ENCODE measurements at places on chromosomes 12 and 14.

GRCh38 chr12:5796171-5796958 is 148.7 kb downstream of the ANO2 start:
- ATAC-seq: no peak

GRCh38 chr12:7869137-7869536 is 3.6 kb downstream of the SLC2A14 start:
- no peak for ATAC-seq

DNA sequence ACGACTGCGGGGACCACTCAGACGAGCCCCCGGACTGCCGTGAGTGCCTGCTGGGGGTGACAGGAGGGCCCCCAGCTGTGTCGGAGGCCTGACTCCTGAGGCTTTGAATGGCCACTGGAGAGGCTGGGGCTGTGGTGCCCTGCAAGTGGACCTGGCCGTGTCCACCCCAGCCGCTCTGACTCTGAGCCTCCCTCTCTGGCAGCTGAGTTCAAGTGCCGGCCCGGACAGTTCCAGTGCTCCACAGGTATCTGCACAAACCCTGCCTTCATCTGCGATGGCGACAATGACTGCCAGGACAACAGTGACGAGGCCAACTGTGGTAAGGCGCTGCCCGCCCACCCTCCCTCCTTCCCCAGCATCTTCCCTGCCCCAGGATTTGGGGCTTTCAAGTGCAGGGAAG is 16.1 kb upstream of the NXPH4 start:
- ATAC-seq: no peak

GRCh38 chr12:6262211-6262610 is 48.3 kb upstream of the PLEKHG6 start:
- ATAC-seq: no peak

DNA sequence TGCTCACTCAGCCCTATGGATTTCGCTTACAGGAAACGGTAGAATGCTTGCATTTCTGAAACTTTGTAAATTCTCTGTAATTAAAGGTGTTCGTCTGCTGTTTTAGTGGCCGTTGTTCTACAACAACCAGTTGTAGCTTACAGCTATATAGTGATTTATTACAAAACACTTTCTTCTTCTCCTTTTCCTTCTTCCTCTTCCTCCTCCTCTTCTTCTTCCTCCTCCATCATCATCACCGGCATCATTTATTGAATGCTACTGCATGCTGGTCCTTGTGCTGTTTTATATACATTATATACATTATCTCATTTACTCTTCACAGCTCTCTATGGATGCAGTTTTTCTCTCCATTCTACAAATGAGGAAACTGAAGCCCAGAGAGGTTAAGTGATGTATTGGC is 6.4 kb downstream of the ETV6 start:
- no peak for ATAC-seq

DNA sequence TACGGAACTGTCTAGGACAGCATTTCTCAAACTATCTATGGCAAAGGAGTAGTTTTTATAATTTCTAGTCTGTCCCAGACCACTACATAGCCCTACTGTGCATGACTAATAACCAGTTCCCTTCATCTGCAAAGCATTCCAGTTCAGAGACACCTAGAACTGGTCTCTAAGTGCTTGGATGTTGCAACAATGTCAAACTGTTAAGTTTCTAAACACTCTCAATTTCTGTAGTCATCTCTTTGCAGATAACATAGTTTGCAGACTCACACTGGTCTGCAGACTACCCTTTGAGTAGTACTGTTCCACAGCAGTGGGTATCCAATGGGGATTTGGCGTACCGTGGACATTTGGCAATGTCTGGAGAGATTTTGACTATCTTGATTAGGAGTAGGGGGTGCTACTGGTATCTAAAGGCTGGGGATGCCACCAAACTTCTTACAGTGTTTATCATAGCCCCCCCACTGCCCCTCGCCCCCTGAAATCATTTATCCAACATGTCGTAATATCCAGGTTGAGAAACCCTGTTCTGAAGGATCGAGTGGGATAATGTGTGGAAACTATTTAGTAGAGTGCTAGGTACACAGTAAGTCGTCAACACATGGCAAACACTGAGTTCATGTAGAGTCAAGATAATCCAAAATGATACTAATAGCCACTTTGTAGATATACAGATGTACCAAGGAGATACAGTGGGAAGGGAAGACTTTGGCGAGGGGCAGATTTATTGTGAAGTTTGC is 1.7 kb downstream of the C12orf76 start:
- ATAC-seq: no peak

- no peak for ATAC-seq
These were observed 13.0 kb upstream of the DPF3 start for GRCh38 chr14:72906879-72907278.

- ATAC-seq: no peak
These were observed 502 bp downstream of the MPHOSPH9 start for GRCh38 chr12:123232472-123232806.

DNA sequence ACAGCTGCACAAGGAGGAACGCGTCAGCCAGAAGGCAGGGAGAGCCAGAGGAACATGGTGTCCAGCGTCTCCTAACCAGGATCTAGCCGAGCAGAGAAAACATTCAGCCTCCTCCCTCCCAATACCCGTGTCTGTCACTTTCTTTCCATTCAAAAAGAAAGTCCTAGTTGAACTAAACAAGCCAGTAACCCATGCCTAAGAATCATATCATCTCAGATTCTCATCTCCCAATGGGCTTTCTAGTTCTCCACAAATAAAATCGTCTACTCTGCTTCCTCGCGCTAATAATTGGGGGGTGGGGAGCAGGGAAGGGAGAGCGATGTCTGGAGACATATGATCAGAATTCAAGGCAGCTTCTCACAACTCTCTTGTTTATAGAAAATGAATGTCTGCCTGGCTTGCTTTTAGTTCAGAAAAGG is 7.4 kb downstream of the NKX2-1 start:
- no peak for ATAC-seq

- no peak for ATAC-seq
These were observed 31.8 kb downstream of the LTBP2 start for GRCh38 chr14:74580275-74580672.

DNA sequence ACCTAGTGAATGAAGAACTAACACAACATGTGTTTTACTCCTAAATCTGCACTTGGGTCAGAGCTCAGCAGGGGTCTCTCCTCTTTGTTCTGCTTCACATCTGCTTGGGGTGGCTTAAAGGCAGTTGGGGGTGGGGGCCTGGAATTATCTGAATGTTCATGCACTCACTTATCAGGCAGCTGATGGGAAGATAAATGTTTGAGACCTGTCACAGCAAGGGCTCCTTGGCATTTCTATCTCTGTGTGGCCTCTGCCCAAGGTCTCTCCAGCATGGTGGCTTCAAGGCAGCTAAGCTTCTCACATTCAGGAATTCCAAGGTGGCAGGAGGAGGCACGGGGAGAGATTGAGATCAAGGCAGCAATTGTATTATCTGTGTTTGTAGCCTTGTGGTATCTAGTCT is 6.4 kb upstream of the HMGA2 start:
- ATAC-seq: no peak

DNA sequence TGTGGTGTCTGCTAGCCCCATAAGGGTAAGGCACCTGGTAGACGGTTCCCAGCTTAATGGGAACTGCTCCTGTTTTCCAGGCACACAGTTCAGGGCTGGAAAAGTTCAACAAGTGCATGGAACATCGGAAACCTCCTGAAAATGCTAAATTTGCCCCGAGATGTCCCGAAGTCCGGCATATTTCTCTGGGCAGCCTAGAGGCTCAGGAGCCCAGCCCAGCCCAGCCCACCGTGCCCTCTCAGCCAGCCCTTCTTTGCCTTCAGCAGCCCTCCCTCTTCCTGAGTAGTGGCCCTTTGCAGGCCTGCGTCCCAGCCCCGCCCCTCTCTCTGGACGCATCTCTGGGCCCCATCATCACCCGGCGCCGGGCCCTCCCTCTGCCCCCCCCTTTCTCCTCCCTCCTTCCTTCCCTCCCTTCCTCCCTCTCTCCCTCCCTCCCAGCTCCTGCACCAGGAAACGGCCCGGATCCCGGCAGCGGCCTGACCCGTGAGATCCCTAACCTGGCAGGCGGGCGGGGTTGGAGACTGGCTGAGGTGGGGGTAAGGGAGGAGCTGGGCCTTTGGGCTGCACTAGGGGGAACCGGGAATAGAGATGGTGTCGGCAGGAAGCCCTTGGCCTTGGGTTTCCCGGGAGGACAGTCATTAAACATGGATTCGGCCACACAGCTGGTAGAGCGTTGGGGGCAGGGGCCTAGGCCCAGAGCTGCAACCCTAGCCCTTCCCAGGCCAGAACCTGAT is at the start of gene BCL2L2:
BCL2L2 (plus strand) TSS at position 422 of the 734 bp plus-strand sequence. CDS start 935 bp downstream, outside the sequence.
- ATAC-seq: no peak

DNA sequence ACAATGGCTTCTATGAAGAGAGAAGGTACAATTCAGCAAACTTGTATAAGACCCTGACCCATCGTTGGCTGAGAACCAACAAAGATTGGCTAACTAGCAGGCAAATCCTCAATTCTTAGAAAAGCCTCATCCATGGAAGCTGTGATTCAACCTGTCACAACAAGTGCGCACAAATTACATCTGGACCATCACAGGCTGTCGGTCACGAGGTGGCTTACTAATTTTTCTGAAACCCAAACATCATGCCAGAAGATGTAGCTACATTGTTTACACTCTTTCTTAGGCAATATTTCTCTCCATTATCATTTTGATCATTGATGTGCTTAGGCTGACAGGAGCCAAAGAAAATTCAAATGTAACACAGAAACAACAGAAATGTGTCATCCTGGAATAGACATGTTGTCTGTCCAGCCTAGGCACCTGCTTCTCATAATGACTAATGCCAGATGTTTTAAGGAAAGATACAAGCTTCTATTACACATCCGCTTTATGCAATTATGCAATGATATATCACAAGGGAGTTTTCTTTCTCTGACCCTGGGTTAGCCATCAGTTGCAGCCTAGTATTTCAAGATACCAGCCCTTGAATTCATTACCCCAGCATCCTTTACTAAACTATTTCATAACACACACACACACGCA is 92.9 kb upstream of the DIO2 start:
- ATAC-seq: no peak

DNA sequence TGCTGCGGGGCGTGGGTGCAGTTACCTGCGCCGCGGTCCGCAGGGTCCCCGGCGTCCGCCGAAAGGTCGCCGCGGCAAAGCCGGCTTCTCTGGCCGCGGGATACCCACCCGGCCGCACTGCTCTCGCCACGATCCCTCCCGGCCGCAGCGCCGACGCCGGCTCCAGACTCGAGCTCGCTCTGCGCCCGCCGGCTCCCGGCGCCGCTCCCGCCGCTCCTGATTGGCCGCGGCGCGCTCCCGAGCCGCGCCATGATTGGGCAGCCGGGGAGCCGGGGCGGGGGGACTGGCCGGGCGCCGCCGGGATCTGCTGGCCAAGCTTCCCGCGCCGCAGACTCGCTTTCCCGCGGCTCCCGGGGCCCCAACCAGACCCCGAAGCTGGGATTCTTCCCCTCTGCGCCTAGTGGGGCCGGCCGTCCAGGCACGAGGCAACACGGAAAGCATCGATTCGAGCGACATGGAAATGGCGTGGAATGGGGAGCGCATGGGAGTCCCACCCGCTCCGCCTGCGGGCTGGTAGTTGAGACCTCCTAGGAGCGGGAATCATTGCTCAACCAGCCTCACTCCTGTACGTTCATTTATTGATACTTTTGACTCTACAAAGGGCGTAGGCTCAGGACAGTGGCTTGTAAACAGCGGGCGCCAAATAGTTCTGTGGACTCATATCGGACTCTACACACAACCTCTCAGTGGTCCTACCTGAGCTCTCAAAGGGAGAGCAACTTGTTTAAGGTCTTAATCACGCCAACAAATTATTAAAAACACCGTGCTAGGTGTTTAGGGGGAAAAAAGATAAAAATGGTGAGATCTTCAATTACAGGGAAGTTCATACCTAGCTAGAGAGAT is 36.4 kb upstream of the STON2 start:
- ATAC-seq: peak; percentile 81

- no peak for ATAC-seq
These were observed 43.9 kb downstream of the FRS2 start for GRCh38 chr12:69514111-69514510.

DNA sequence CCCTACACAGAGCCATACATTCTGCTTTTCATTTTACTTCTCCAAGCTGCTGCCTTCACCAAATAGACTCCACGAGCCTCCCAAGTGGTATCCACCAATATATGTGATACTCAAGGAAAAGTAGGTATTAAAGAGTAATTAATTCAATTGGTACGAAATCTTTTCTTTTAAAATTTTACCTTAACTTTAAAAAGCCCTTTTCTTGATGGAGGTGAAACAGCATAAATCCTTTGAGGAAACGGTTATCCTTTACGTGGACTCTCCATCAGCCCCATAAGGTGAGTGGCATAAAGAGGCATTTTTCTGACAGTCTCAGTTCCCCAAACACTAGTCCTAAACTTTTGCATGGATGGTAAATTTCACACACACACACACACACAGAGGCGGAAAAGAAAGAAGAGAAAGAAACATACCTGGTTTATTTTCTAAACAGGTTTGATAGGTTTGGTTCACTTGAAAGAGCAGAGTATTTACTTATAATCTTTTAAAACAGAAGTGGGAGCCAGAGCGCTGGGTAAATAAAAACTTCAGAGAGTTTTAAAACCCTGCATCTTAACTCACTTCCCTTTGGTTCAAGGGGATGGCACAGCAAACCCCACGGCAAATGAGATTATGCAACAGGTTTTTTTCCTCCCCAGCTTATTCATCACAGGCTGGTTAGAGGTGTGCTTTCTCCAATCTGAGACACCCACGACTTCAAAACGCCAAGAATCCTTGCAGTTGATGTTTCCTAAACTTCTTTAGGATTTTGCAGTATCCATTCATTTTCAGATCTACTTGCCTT is 1.9 kb downstream of the DUSP16 start:
- peak; percentile 69 for ATAC-seq

- ATAC-seq: no peak
These were observed 19.7 kb downstream of the SLC6A12 start for GRCh38 chr12:194276-194675.

DNA sequence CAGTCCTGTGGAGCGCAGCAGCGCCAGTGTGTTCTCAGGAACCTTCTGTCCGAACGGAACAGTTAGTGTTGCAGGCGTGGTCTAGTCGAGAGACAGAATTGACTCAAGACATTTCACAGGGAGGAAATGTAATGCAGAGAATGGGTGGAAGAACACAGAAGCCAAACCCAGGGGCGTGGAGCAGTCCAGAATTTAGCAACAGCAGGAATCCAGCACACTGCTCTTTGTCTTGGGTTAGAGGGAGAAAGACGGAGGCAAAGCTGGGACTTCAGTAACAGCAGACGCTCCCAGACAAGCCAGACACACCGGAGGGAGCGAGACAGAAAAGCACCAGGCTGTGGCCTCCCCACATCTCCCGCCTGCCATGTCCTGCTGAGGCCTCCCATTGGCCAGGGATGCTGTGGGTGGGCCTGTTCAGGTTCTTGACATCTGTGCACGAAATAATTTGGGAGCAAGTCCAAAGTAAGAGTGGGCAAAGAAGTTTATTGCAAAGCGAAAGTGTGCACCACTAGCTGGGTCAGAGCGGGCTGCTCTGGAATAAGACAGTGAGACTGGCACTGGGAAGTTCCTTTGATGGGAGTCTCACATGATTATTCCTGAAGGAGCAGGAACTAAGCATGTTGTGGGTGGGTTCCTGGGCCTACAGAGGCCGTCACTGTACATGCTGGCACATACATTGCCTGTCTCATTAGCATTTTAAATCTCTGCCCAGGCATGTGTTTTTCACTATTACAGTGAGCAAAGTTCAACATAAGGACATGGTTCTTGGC is 339.3 kb upstream of the SFSWAP start:
- no peak for ATAC-seq

Data from activated CD4-positive, CD25-positive, alpha-beta regulatory T cell treated with anti-CD3 and anti-CD28 coated beads, Interleukin-2, amount 50 U/mL, for 24 hours (primary cell).